ENCODE measurements at places on chromosomes 6 and 20. TPM values are rescaled to one million over a fixed set of nuclear protein-coding genes. Genes with fewer than 3 reads are reported as not detected.

GRCh38 chr6:110649704-110650103 lies 165.6 kb downstream of the CDK19 start:
- DNase-seq: no peak
- no peaks in the 10 kb centered on the region for H3K36me3 ChIP-seq
- H3K27me3 ChIP-seq: no peaks in the 10 kb centered on the region
- no peak overlapping the region for H3K27ac ChIP-seq
- H3K4me3 ChIP-seq: no peak overlapping the region
- no peaks in the 10 kb centered on the region for H3K4me1 ChIP-seq

- H3K4me1 ChIP-seq: no peaks in the 10 kb centered on the region
- DNase-seq: no peak
- H3K4me3 ChIP-seq: no peak overlapping the region
- H3K27ac ChIP-seq: no peak overlapping the region
These were observed 122.2 kb upstream of the MYLIP start for GRCh38 chr6:16006681-16007080.

DNA sequence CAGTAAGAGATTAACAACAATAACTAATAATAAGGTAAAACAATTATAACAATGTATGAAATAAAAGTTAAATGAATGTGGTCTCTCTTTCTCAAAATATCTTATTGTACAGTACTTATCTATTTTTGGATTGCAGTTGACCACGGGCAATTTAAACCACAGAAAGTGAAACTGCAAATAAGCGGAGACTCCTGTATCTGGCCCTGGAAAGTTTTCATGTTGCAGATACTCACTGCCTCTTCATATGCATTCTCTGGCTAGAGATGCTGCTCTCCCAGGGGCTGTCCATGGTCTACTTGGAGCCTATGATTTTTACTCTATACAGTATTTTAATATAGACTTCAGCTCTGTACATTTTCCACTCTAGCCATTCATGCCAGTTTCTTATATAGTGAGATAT lies 230.8 kb downstream of the FUT9 start:
- no peaks in the 10 kb centered on the region for H3K36me3 ChIP-seq
- DNase-seq: no peak
- no peak overlapping the region for H3K4me3 ChIP-seq

The MAFB gene
- total RNA-seq: 0.19 TPM

Measured in activated T-cell treated with anti-CD3 and anti-CD28 coated beads, Interleukin-2, amount 50 U/mL, for 72 hours (primary cell).